ENCODE measurements at places on chromosomes 5 and 9. TPM values are rescaled to one million over a fixed set of nuclear protein-coding genes. Genes with fewer than 3 reads are reported as not detected.

Gene LCN9
- not detected for total RNA-seq

Gene DAB2IP
- total RNA-seq, result 59.9 TPM

Gene PKD2L2
- 0.50 TPM for total RNA-seq

Gene DNAH5
- total RNA-seq, result 9.5 TPM

Gene FRRS1L
- total RNA-seq, result not detected

Gene SIGMAR1
- 57.9 TPM for total RNA-seq

DNA sequence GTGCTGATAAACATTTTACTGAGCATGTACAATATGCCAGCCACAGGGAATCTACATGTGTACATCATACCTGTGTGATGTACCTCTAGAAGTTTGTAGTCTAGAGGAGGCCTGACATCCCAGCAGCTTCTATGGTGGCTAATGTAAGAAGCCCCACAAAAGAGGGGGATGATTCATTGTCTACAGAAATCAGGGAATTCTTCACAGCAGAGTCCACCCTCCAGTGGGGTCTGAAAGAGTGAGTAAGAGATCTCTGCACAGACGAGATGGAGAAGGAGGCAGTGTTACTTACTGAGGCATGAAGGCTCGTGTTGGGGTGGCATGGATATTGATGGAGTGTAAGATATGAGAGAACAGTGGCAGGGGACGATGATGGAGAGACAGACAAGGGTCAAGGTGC, 103.0 kb downstream of the NTRK2 start:
- DNase-seq, result no peak
- no peak overlapping the region for H3K4me3 ChIP-seq
- H3K27ac ChIP-seq, result no peak overlapping the region
- H3K4me1 ChIP-seq, result no peaks in the 10 kb centered on the region
- no peaks in the 10 kb centered on the region for H3K27me3 ChIP-seq

GRCh38 chr9:128457207-128457606, 1.4 kb downstream of the ODF2 start:
- 0 out of 2 replicates have a peak, but pooled peaks cover 6% of the 10 kb centered on the region for H3K4me1 ChIP-seq
- DNase-seq, result no peak
- no peaks in the 10 kb centered on the region for H3K27me3 ChIP-seq

GRCh38 chr9:650362-650761, 191.1 kb upstream of the DMRT1 start:
- no peak overlapping the region for H3K4me3 ChIP-seq
- DNase-seq, result no peak
- no peaks in the 10 kb centered on the region for H3K36me3 ChIP-seq
- H3K4me1 ChIP-seq, result no peaks in the 10 kb centered on the region

DNA sequence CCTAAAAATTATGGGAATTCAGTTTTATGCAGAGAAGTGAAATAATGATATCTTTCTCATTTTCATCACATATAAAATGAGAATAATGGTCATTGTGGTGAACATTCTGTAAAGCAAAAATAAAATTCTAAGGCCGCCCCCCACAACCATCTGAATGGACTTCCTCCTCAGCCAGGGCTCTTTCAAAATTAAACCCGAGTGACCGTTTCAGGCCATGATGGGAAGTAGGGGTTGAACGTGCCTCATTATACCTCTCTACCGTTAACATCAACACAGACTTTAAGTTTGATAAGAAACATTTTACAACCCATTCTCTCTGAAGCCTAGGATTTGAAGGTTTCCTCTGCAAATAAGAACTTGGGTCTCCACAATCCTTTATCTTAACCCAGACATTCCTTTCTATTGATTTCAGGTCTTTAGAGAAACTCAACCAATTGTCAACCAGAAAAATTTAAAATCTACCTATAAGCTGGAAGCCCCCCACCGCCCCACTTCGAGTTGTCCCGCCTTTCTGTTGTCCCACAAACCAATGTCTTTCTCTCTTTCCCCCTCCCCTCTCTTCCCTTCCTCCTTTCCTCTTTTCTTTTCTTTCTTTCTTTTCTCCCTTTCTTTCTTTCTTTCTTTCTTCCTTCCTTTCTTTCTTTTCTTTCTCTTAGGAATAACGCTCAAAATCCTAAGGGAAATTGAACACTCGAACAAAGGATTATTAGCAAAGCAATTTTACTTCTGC, 1.7 kb upstream of the TMCO6 start:
- H3K36me3 ChIP-seq, result no peaks in the 10 kb centered on the region
- no peak for DNase-seq
- no peak overlapping the region for H3K27ac ChIP-seq
- H3K4me1 ChIP-seq, result peaks cover 16% of the 10 kb centered on the region
- no peaks in the 10 kb centered on the region for H3K27me3 ChIP-seq

DNA sequence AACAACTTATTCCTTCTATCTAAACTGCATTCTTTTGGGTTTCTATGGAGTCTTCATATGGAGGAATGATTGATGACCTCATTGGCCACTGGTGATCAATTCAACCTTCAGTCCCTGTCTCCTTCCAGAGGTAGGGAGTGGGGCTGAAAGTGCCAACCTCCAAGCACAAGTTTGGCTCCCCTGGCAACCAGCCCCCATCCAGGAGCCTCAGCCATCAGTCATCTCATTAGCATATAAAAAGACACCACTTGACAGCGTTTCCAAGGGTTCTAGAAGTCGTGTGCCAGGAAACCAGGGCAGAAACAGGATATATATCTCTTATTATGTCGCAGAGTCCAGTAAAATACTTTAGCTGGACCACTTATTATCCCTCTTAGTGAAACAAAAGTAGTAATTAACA, 9.8 kb downstream of the SLC31A2 start:
- H3K4me3 ChIP-seq, result no peak overlapping the region
- H3K4me1 ChIP-seq, result no peaks in the 10 kb centered on the region
- DNase-seq, result no peak
- H3K27me3 ChIP-seq, result no peaks in the 10 kb centered on the region
- H3K36me3 ChIP-seq, result 0 out of 2 replicates have a peak, but pooled peaks cover 10% of the 10 kb centered on the region

DNA sequence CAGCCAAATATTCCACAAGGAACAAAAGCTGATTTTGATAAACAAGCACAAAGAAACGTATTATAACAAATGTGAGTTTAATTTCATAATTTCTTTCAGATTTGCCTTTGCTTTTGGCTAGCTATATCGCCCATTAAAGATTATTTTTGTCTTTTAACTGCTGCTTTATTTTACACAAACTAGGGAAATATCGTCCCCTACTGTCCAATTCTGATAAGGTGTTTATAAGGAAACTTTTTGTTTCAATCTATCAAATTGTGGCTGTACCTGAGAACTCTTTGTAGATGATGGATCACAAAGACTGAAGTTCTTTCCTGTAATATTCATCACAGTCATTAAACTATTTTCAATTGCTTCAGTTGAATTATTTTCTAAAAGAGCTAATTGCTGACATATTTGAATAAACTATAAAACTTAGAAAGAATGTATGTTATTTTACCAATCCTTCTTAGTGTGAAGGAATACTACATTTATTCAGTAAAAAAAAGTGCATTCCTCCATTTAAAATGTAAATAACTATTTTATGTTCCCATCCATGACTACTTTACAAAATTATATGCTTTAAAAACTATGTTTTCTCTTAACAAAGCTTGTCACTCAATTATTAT, 431.3 kb upstream of the ITGA1 start:
- no peaks in the 10 kb centered on the region for H3K36me3 ChIP-seq
- DNase-seq, result no peak
- H3K4me1 ChIP-seq, result no peaks in the 10 kb centered on the region
- H3K4me3 ChIP-seq, result no peak overlapping the region
- no peaks in the 10 kb centered on the region for H3K27me3 ChIP-seq
- no peak overlapping the region for H3K27ac ChIP-seq

- peak overlapping the region; percentile 97 for H3K27ac ChIP-seq
- no peaks in the 10 kb centered on the region for H3K27me3 ChIP-seq
- peak; percentile 74 for DNase-seq
- H3K4me1 ChIP-seq, result peaks cover 76% of the 10 kb centered on the region
These were observed 69.8 kb upstream of the RAI14 start for GRCh38 chr5:34586117-34586885.

- no peaks in the 10 kb centered on the region for H3K36me3 ChIP-seq
- H3K4me3 ChIP-seq, result no peak overlapping the region
- H3K27ac ChIP-seq, result no peak overlapping the region
These were observed 65.9 kb upstream of the EFNA5 start for GRCh38 chr5:107736638-107737037.

GRCh38 chr9:135076876-135077430, 10.5 kb upstream of the OLFM1 start:
- no peak for DNase-seq
- H3K36me3 ChIP-seq, result no peaks in the 10 kb centered on the region
- no peak overlapping the region for H3K4me3 ChIP-seq
- H3K27me3 ChIP-seq, result peaks cover 80% of the 10 kb centered on the region
- no peaks in the 10 kb centered on the region for H3K4me1 ChIP-seq

- no peaks in the 10 kb centered on the region for H3K27me3 ChIP-seq
- no peaks in the 10 kb centered on the region for H3K36me3 ChIP-seq
- H3K27ac ChIP-seq, result no peak overlapping the region
- no peaks in the 10 kb centered on the region for H3K4me1 ChIP-seq
These were observed 215.8 kb downstream of the EDIL3 start for GRCh38 chr5:84168841-84169240.

- H3K36me3 ChIP-seq, result peaks cover 37% of the 10 kb centered on the region
- H3K4me3 ChIP-seq, result no peak overlapping the region
- H3K27ac ChIP-seq, result no peak overlapping the region
- H3K4me1 ChIP-seq, result no peaks in the 10 kb centered on the region
- no peaks in the 10 kb centered on the region for H3K27me3 ChIP-seq
- DNase-seq, result no peak
These were observed 139.5 kb downstream of the NIPBL start for GRCh38 chr5:37015795-37016666.

DNA sequence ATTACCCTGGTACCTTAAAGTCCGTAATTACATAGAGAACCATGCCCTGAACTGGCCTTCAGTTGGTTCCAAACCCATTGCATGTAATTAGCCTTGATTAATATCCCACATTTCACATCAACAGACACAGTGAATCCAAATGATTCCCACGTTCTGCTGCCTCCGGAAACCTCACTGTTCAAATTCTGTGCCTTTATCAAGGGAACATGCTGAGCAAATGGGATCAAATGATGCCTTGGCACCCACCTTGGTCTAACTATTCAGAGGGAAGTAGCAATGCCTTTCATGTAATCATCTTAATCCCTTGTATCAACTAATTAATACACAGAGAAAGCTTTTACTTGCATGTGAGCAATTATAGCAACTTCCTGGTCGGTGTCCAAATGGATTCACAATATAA, 100.6 kb downstream of the EFNA5 start:
- H3K4me3 ChIP-seq, result peak overlapping the region; percentile 56
- H3K27ac ChIP-seq, result peak overlapping the region; percentile 100
- 0 out of 2 replicates have a peak, but pooled peaks cover 3% of the 10 kb centered on the region for H3K36me3 ChIP-seq
- no peak for DNase-seq

DNA sequence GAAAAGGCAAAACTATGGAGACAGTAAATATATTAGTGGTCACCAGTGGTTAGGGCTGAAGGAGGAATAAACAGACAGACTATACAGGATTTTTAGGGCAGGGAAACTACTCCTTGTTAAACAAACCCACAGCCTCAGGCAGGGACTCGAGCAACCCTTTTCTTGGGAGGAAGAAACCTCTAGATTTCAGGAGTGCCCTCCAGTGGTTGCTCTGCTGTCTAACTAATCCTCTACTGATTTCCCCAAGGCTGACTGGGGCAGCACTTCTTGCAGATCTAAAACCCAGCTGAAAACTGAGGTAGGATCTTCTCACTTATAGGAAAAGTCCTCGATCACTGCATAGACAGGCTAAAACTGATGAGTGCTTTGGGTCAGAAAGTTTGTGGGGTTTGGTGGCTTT, 176.8 kb downstream of the ISOC1 start:
- H3K4me3 ChIP-seq, result no peak overlapping the region
- no peak for DNase-seq
- H3K27me3 ChIP-seq, result no peaks in the 10 kb centered on the region
- H3K36me3 ChIP-seq, result no peaks in the 10 kb centered on the region
- H3K4me1 ChIP-seq, result no peaks in the 10 kb centered on the region

DNA sequence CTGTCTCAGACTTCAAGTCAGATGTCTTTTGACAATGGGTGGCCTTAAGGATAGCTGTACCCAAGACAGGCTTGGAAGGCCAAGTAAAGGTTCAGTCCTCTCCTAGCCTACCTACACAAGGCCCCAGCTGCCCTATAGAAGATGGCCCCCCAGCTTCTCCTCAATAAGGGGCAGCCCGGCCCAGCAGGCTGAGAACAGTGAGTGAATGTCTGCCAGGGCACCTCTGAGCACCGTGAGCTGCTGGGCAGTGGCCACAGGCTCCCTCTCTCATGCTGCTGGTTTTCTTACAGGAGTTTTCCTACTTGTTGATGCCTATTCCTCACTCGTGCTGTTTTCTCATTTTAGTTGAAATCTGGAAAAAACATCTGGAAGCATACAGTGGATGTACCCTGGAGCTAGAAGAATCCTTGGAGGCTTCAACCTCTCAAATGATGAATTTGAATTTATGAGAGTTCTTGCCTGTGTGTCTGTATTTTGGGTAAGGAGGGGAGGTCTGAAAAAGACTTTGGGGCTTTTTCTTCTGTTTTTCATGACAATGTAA, 40.1 kb downstream of the SECISBP2 start:
- H3K27me3 ChIP-seq, result no peaks in the 10 kb centered on the region
- DNase-seq, result no peak
- H3K4me3 ChIP-seq, result no peak overlapping the region
- H3K36me3 ChIP-seq, result peaks cover 7% of the 10 kb centered on the region
- no peak overlapping the region for H3K27ac ChIP-seq

GRCh38 chr5:94010814-94011213, 269.4 kb upstream of the POU5F2 start:
- H3K27ac ChIP-seq, result no peak overlapping the region
- no peaks in the 10 kb centered on the region for H3K27me3 ChIP-seq
- no peak for DNase-seq

DNA sequence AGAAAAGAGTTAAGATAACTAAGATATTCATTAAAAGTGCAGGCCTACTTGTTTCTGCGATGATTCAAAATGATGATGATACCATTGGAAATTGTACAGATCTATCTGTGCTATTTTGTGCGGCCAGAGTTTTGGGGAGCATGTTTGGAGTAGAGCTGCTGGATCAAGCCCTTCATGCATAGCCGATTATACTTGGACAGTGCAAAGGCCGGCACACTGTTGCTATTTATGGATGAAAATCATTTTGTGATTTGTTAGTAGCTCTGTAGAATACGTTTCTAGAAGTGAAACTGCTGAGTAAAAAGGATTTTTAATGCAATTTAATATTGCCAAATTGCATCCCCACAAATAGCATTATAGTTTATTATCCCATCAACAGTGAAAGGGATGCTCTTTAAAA, 82.1 kb upstream of the NMUR2 start:
- H3K4me1 ChIP-seq, result no peaks in the 10 kb centered on the region
- no peaks in the 10 kb centered on the region for H3K36me3 ChIP-seq

DNA sequence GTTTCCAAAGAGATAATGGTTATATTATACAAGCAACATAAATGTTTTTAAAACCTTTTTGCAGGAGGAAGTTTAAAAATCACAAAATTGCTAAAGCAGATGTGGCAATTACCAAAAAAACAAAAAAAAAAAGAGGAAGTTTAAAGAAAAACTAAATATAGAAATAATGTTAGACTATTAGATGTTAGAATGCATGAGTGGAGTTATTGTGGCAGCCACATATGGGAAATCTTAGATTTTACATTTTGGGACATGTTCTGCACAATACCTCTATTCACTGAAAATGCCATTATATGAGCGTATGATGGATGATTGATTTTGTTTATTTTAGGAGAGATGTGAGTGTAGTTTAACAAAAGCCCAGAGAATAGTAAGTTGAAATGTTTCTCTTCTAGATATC, 31.2 kb upstream of the DTWD2 start:
- no peaks in the 10 kb centered on the region for H3K27me3 ChIP-seq
- no peak overlapping the region for H3K4me3 ChIP-seq
- no peak overlapping the region for H3K27ac ChIP-seq
- H3K4me1 ChIP-seq, result no peaks in the 10 kb centered on the region

All from PC-9 (cell line).